Activated T-helper 17 cell treated with anti-CD3 and anti-CD28 coated beads, Interleukin-2, amount 50 U/mL, for 72 hours (primary cell): ENCODE measurements at places on chromosomes 7 and 10. TPM values are rescaled to one million over a fixed set of nuclear protein-coding genes. Genes with fewer than 3 reads are reported as not detected.

- no peak for ATAC-seq
These were observed 3.5 kb downstream of the NOBOX start for GRCh38 chr7:144399946-144400345.

The SPAM1 gene
- not detected for total RNA-seq

The PTPRN2 gene
- total RNA-seq: 0.48 TPM

GRCh38 chr10:10779511-10779910 lies 238.2 kb upstream of the CELF2 start:
- no peak for ATAC-seq

GRCh38 chr7:374706-375311 lies 84.8 kb downstream of the FOXL3 start:
- ATAC-seq: no peak

DNA sequence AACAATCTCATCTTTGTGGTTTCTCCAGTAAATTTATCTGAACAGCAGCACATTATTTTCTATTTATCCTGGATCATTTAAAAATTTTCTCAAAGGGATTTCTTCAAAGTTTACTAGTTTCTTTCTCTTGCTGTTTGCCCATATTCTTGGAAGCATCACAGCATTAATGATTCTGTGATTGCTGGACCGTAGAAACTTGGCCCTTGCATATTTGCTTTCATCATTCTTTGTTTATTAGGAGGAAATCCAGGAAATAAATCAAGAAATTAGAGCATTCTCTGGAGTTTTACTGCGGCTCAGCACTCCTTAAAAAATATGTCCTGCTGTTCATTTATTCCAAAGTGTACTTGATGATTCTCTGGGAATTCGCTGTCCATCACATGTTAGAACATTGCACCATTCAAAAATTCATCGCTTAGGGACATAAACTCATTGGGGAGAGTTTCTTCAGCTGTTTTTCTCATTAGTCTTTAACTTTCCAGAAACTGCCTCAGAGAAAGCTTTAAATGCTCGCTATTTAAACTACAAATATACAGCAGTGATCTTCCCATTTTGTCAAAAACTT lies 264.0 kb upstream of the CDC14C start:
- ATAC-seq: no peak

GRCh38 chr10:58892031-58892531 lies 284.4 kb upstream of the PHYHIPL start:
- ATAC-seq: no peak

GRCh38 chr10:89241026-89241425 lies 10.5 kb downstream of the LIPA start:
- ATAC-seq: no peak

- no peak for ATAC-seq
These were observed 246.0 kb upstream of the KMT2E start for GRCh38 chr7:104767826-104768536.

GRCh38 chr10:80168679-80169380 lies 36.3 kb downstream of the PLAC9 start:
- ATAC-seq: no peak

DNA sequence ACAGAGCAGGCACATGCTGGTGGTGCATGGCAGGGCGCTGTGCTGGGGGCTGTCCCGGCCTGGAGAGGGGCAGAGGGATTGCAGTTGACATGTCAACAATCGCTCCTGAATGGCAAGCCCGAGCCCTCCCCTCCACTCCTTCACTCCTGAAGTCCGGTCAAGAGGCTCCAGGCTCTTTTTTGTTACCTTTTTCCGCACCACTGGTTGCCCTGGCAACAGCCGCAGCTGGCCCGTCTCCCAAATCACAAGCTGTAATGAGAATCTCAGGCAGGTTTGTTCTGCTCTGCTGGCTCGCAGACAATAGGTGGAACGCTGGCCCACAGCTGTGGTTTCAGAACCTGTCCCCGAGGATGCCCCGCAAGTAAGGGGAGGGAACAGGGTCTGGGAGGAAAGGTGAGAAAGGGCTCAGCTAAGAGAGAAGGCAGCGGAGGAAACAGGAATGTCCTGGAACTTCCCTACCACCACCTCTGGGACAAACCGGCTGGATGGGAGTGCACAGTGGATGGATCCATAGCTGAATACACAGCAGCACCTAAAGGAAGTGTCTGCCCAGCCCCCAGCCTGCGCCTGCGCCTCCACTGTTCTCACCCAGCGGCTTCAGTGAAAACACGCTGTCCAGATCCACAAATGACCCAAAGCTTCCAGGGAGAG lies 58.9 kb downstream of the CALML3 start:
- ATAC-seq: no peak

DNA sequence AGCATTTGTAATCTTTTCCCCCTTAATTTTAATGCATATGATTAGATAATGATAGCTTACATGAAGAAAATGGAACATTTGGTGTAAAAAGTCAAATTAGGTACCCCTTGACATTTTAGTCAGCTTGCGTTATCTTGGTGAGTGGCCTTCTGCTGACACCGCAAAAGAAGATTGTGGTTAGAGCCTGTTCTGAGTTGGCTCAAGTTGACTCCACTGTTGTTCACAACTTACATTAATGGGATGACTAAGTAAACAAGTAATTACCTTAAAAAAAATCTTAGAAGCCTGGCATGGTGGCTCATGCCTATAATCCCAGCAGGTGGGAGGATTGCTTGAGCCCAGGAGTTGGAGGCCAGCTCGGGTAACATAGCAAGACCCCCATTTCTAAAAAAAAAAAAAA lies 24.2 kb downstream of the TRRAP start:
- ATAC-seq: no peak

The AFAP1L2 gene
- total RNA-seq: 1.7 TPM
